Midbrain (tissue), 1 donor: ENCODE measurements at places on chromosomes 3 and 15.

DNA sequence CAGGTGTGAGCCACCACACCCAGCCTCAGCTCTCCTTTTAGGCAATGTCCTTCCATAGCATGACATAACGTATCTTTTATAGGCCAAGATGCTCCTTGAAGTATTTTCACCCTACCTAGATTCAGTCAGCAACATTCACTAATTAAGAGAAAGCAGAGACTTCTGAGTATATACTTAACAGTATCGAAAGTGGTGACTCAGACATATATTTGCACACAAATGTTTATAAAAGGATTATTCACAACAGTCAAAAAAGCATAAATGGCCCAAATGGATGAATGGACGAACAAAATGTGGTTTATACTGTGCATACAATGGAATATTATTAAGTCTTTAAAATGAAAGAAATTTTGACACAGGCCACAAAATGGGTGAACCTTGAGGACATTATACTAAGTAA lies 108.6 kb downstream of the ZNF385D start:
- no peak for DNase-seq

DNA sequence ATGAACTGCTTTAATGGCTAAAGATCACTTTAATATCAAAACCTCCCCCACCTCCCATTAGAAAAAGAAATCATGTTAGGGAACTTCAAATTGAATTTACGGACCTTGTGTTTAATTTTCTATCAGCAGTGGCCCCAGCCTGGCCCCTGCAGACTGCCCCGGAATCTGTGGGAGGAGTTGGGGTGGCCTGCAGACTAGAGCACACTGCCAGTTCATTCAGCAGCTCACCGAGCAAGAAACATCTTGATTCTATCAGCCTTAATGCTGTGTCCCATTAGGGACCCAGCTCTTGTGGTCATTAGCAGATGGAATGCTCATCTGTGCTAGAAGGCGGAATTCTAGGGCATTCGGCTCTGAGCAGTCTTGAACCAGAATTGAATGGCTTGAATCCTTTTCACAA lies 54.2 kb downstream of the FLNB start:
- no peak for DNase-seq

- DNase-seq, result no peak
Observed at GRCh38 chr15:36831125-36831903, 251.9 kb downstream of the CDIN1 start.

GRCh38 chr15:87919064-87919463 lies 337.5 kb downstream of the NTRK3 start:
- DNase-seq, result no peak

- DNase-seq, result no peak
Observed at GRCh38 chr3:182895513-182896112, 84.7 kb downstream of the DCUN1D1 start.

GRCh38 chr15:95946241-95946640 lies 384.3 kb upstream of the NR2F2 start:
- DNase-seq, result no peak

- DNase-seq, result no peak
Observed at GRCh38 chr3:165749821-165750220, 87.4 kb downstream of the BCHE start.

DNA sequence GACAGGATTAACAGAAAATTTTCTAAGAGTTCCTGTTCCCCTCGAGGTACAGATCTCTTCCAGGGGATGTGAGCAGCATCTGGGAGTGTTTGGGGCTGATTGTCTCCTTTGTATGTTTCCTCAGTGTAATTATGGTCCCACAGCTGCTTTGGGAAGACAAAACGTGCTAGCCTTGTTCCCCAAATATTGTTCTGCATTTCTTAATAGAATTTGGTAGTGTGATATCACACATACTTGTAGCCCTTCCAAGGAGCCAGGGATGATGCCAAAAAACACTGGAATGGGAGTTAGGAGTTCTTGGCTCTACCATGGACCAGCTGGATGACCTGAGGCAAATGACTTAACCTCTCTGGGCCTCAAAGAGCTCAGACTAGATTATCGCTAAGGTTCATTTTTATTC lies 19.0 kb upstream of the AGBL1 start:
- no peak for DNase-seq

- no peak for DNase-seq
Observed at GRCh38 chr3:45109771-45110508, 36.2 kb downstream of the CDCP1 start.

- no peak for DNase-seq
Observed at GRCh38 chr15:95169541-95170459, 938.4 kb downstream of the MCTP2 start.

GRCh38 chr3:54273791-54274190 lies 151.4 kb downstream of the CACNA2D3 start:
- DNase-seq, result no peak

DNA sequence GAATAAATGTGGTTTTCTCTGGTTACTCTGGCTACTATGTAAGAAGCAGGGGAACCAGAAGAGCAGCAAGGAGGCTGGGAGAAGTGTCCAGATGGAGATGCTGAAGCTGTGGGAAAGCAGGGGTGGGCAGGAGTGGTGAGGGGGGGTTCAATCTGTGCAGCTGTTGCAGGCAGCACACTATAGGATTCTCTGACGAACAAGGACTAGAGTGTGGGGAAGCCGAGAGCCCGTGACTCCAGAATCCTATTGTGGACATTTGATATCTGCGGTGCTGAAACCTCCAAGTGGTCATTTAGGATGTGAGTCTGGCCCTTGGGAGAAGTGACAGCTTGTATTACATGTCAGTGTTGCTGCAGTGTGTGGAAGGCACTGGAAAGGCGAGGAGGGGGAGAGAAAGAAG lies 60.5 kb downstream of the GABRB3 start:
- no peak for DNase-seq

GRCh38 chr3:120393761-120394160 lies 44.6 kb upstream of the LRRC58 start:
- no peak for DNase-seq

- no peak for DNase-seq
Observed at GRCh38 chr3:141941093-141941492, 64.7 kb downstream of the ATP1B3 start.

- DNase-seq, result peak; percentile 87
Observed at GRCh38 chr3:107421170-107421792, 44.0 kb downstream of the CCDC54 start.

- DNase-seq, result no peak
Observed at GRCh38 chr3:181213347-181213746, 223.8 kb upstream of the DNAJC19 start.

- peak; percentile 89 for DNase-seq
Observed at GRCh38 chr3:35664460-35664919, 25.2 kb downstream of the ARPP21 start.

DNA sequence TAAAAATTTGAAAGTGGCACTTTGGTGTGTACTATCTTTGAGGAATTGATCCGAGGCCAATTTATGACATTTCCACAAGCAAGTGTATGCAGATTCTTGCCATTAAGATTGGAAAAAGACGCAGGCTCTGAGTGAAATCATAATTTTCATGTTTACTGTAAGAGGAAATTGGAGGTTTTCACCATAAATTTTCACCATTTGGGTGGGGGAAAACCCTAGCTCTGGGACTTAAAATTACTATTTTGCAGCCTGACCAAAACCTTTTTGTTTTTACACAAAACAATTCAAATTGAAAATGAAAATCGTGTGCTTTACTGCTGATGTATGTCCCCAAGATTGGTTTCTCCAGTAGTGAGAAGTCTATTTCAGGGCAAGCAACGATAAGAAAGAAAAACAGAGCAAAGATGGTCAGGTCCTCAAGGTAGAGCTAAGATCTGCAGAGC lies 282.6 kb downstream of the FOXP1 start:
- no peak for DNase-seq

DNA sequence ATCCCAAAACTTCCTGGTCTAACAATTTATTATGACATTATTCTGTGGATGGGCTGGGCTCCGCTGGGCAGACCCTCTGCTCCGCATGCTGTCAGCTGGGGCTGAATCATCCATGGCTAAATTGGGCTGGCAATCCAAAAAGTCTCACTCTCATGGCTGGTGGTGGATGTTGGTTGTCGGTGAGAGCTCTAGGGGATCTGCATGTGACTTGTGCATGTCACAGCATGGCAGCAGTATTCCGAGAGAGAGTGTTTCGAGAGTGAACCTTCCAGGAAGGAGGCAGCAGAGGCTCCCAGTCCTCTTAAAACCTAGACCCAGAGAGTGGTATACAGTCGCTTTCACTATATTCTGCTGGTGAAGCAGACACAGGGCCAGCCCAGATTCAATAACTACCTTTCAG lies 9.9 kb downstream of the RARB start:
- DNase-seq, result no peak

- DNase-seq, result no peak
Observed at GRCh38 chr3:52200981-52201679, 3.2 kb downstream of the ALAS1 start.

DNA sequence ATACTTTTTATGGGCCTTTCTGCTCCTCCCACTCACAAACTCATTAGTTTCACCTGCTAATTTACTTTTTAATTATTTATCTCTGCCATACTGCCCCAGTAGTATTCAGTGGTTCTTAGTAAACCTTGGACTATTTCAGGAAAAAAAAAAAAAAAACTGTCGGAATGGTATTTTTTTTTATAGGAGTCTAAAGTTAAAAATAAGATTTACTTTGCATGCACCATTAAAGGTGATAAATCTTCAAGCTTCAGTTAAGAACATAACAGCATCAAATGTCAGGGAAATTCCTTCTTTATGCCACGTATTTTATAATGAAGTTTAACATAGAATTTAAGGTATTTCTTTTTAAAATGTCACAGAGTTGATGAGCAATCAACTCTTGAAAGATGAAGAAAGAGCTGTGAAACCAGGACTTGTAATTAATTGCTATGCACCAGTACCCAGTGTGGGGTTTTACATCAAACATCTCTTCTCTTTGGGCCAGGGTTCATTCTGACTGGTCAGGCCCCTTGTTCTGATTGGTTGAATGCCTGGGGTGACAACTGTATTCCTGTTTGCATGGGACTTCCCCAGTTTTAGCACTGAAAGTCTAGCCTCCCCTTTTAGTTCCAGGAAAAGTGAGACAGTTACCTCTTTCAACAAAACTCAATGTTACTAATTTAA lies 40.3 kb upstream of the PTPRG start:
- DNase-seq, result no peak

DNA sequence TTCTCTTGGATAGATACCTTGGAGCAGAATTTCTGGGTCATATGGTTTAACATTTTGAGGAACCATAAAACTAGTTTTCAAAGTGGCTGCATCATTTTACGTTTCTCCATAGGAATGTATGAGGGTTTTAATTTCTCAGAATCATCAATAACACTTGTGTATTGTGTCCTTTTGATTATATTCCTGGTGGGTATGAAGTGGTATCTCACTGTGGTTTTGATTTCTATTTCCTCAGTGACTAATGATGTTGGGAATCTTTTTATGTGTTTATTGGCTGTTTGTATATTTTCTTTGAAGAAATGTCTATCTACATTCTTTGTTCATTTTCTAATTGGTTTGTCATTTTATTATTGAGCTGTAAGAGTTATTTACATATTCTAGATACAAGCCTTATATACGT lies 28.8 kb downstream of the CDIN1 start:
- DNase-seq, result no peak

GRCh38 chr3:152718810-152719209 lies 116.1 kb upstream of the P2RY1 start:
- DNase-seq, result no peak
